ENCODE measurements at places on chromosomes 2 and 18.

GRCh38 chr2:229501051-229501794, 213.1 kb downstream of the DNER start:
- DNase-seq, result peak; percentile 17

- DNase-seq, result no peak
These were observed 92.6 kb downstream of the CD8B2 start for GRCh38 chr2:106579750-106580197.

DNA sequence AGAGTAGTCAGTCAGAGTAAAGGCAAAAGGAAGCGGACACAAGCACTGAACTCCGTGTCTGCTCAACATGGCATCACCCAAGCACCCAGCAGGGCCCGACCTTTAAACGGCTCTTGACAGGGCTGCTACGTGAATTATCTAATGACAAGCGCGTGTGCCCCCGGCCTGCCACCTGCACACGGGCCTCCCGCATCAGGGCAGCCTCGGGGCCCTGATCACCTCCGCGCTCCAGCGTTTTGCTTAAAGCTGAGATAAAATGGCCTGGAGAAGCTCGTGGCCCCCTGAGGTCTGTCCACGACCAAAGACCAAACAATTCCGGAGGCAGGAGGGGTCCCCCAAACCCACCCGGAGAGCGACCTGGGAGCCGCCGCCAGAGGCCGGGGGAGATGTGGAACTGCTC, 376 bp downstream of the NDUFA10 start:
- DNase-seq, result peak; percentile 49

- peak; percentile 45 for DNase-seq
These were observed 1.5 kb downstream of the CNRIP1 start for GRCh38 chr2:68317971-68318913.

DNA sequence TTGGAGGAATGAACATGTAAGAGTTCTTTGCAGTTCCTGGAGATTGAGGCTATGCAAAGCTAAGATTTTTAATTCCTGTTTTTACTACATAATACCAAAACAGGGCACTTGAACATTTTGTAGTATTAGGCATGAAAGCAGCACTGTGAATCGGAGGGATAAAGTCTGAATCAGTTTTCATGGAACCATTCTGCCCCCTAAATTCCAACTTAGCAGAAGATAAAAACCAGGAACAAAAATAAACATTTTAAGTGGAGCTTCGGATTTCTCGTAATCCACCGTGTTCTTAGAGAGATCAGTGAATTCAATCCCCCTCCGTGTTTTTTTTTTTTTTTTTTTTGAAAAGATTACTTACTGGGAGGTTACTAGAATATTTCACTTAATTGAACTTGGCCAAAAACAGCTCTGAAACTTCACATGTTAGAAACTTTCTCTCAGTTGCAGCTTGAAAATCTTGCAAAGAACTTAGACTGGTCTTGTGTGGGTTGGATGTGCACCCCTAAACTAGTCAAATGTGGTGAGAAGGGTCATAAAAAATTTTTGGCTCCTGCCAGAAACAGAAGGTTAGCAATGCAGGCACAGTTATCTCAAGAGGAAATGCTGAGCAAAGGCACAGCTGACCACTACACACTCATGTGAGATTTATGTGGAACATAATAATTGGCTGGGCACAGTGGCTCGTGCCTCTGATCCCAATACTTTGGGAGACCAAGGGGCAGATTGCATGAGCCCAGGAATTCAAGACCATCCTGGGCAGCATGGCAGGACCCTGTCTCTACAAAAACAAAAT, 145.4 kb upstream of the RNF152 start:
- peak; percentile 42 for DNase-seq

- no peak for DNase-seq
These were observed 187.3 kb upstream of the ID2 start for GRCh38 chr2:8494589-8494988.

Data from GM23248 (cell line).